GM23338 (cell line): ENCODE measurements at places on chromosomes 11 and 22.
A peak's percentile ranks its signal among the peaks of the same experiment; 100 is the strongest.

DNA sequence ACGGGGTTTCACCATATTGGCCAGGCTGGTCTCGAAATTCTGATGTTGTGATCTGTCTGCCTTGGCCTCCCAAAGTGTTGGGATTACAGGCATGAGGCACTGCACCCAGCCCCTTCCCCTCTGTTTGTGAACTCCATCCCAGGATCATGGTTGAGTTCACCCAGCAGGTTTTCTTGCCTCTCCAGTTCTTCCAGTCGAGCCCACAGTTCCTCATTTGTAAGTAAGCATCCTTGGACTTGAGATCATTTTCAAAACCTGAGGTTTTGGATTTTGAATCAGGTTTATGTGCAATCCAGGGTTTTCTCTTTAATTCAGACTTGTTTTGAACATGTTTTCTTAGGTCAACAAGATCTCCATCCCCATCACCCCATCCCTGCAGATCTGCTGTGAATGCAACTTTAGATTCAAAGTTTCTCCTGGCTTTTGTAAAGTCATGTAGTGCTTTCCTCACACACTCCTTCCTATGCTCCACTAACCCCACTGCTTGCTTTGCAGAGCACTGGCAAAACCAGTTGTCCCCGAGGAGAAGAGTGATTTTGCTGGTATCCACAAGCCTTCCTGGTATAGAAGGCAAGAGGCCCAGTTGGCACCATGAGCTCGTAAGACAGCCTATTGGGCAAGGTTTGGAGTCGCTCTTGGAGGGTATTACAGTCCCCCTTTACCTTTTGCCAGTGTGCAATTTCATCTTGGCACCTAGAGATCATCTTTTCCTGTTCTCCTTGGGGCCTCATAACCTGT, 14.7 kb upstream of the VPREB1 start:
- no peak for DNase-seq

- peak; percentile 41 for DNase-seq
Observed at GRCh38 chr22:30290342-30291057, 1.2 kb upstream of the CASTOR1 start.

DNA sequence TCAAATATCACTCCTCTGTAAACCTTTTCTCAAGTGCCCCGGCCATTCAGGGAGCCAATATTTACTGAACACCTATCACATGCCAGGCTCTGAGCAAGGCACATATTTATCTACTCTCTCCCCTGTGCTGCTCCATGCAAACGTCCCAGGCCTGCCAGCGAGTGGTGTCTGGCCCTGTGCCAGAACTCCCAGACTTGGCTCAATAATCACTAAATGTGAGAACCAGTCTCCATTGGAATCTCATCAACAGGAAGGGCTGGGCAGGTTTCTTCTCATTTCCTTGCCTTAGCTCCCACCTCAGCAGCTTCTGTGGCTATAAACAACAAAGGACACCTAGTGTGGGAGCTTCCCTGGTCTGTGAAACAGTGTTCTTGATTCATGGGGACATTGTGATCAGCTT, 21.7 kb downstream of the RASSF10 start:
- DNase-seq = no peak

DNA sequence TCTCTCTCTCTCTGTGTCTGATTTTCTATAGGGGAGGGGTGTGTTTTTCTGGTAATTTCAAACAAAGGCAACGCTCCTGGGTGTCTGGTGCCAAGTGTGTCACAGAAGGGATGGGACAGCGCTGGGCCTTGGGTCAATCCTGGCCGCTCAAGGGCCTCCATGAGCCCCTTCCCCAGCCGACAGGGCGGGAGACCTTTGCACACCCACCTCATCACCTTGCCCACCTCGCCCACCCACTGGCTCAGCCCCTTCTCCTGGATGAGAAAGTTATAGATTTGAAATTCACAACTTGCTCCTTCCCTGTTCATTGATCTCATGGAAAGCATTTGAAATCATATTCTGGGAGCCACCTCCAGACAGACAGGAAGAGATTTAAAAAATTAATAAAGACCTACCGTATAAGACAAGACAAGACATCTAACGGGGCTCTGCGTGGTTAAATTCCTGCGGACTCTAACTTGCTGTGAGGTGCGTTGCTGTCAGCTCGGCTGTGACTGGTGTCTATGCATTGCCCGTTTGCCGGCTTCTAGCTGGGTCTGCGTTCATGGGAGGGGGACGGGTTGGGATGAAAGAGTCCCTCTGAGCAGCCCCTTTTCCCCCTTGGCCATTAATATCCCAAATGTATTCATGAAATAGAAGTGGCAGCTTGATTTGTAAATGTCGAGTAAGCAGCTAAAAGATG, 27.0 kb downstream of the MPPED1 start:
- no peak for DNase-seq

DNA sequence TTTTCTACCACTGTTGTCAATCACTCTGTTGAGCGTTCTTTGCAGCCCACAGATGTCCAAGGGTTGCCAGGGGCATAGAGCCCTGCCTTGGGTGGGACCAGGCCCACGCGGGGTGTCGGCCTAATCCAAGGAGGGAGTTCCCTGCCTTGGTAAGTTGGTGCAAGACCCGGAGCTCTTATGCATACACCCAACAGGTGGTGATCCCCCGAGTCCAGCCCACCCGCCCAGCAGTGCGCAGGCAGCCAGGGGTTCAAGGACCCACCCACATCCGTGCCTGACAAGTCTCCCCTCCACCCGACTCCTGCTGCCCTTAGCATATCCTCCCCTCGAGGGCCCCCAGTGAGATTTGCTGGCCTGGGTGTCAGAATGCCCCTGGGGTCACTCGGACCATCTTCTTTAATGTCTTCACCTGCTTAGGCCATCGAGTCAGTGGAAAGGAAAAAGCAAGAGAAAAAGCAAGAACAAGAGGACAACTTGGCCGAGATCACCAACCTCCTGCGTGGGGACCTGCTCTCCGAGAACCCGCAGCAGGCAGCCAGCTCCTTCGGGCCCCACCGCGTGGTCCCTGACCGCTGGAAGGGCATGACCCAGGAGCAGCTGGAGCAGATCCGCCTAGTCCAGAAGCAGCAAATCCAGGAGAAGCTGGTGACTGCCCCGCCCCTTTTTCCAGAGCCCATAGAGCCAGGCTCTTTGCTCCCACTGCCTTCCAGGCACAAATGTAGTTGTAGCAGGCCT, 12.2 kb downstream of the RIBC2 start:
- DNase-seq = no peak

- DNase-seq = peak; percentile 37
Observed at GRCh38 chr22:40637183-40638150, 948 bp upstream of the MRTFA start.

DNA sequence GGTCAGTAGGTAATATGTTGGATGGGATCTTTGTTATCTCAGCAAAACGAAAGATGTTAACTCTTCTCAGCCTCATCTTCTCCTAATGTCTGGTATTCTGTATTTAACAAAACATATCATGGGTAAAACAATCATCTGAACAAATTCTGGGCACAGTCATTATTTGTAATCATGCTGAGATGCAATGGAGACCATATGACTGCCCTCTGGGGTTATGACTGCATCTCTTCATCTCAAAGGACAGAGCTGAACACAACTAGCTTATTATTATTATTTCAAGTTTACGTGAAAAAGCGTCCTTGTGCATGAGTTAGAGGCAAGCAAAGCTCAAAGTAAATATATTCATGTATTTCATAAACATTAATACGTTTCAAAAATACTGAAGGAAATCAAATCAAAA, 29.7 kb upstream of the PSMA1 start:
- DNase-seq = no peak

DNA sequence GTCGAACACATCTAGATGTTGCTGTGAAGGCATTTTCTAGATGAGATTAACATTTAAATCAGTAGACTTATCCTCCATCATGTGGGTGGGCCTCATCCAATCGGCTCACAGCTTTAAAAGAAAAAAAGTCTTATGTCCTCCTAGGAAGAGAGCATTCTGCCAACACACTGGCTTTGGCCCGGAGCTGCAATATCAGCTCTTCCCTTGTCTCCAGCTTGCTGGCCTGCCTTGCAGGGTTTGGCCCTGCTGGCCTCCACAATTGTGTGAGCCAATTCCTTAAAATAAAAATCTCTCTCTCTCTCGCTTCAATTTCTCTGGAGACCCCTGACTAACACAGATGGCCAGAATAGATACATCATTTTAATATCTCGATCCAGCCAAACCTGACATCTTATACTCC, 13.1 kb upstream of the ABCC8 start:
- no peak for DNase-seq

- no peak for DNase-seq
Observed at GRCh38 chr11:75107187-75107586, 10.5 kb upstream of the OR2AT4 start.

GRCh38 chr11:69295079-69295994, 1.4 kb downstream of the MYEOV start:
- DNase-seq = no peak

GRCh38 chr11:126337126-126337473, 18.4 kb upstream of the ST3GAL4 start:
- no peak for DNase-seq

- DNase-seq = no peak
Observed at GRCh38 chr11:134950692-134951304, 538.8 kb upstream of the B3GAT1 start.

- DNase-seq = peak; percentile 85
Observed at GRCh38 chr11:47411884-47412746, 3.7 kb downstream of the SLC39A13 start.

DNA sequence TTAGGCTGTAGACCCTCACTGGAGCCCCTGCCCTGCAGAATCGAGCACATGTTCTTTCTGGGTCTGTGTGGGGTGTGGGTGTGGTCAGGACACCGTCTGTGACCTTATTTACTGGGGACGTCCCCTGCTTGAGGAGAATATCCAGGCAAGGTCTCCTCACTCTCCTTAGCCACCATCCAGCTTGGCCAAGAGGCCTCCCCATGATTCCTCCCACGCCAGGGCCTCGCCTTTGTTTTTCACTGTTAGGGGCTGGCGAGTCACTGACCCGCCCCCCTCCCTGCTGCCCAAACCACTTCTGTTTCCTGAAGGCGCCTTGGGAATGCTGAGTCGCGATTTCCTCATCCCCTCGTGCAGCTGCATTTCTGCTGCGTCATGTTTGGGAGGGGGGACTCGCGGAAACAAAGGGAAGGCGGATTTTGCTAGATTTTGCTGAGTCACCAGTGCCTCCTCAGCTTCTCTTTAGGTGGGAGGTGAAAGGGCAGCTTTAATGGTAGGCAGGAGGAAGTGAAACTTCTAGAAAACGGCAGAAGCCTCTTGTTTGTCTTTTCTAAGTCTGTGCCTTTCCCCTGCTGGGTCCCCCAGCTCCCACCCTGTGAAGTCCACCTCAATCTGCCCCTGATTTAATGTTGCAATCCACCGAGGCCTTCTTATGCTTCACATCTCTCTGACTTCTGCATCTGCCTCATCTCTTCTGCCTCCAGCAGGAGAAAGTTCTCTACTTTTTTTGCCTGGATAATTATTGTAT, 4.0 kb upstream of the HMOX1 start:
- peak; percentile 100 for DNase-seq

DNA sequence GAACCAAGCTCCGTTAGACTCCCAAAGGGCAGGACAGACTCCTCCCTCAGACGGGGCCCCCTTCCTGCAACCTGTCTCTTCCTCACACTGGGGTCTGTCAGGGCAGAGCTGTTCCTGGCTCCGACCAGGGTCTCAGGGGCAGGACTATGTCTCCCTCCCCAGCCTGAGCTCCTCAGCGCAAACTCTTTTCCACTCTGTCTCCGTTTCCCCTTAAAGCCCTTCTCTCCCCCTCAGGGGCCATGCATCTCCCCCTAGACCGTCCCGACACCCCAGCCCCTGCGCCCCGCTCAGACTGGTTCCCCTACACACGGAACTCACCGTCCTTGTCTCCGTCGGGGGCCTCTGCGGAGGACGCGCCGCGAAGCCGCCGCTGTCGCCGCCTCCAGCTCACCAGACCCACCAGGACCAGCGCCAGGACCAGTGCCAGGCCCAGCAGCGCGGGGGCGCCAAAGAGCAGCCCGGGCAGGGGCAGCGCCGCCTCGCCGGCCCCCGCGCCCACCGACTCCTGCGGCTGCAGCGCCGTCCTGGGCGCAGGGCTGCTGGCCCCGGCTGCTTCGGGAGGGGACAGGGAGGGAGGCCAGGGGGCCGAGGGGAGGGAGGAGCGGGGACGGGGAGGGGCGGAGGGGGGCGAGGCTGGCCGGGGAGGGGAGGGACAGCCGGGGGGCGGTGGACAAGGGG, 684 bp downstream of the TNFRSF13C start:
- DNase-seq = peak; percentile 89

GRCh38 chr22:49881856-49882255, 28.2 kb downstream of the ZBED4 start:
- no peak for DNase-seq

- DNase-seq = no peak
Observed at GRCh38 chr11:69055598-69056516, 7.1 kb downstream of the TPCN2 start.

DNA sequence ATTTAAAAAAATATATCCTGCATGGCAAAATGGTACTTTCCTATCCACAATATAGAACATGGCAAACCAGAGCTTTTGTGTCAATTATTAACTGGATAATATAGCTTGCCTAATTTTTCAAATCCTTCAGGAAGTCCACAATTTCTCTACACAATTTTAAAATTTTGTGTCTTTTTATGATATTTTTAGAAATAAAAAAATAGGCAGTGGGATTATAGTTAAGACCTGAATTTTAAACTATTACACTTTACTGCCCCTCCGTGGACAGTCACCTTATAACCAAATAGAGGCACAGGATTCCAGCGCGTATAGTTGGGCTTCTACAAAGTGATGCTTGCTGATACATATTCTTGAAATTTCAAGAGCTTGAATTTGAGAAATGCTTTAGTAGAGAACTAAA, 2.1 kb upstream of the DMC1 start:
- peak; percentile 70 for DNase-seq

DNA sequence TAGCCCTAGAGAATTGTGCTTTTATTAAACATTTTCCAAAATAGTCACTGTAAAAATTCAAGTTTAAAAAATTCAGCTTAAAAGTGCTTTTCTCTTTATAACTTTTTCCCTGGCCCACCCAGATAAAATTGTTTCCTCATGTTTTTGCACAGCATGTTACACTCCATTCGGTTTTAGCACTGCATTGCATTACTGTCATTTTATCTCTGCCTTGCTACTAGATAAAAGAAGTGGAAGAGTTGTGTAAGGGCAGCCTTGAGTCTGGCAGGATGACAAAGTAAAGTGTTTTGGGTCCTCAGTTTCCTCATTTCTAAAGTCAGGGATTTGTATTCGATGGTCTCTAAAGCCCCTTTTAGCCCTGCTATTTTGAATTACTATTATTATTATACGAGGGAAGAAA, 99.8 kb downstream of the ATM start:
- DNase-seq = no peak

- peak; percentile 38 for DNase-seq
Observed at GRCh38 chr22:22520020-22520656, at the start of gene ZNF280A. TSS of gene ZNF280A (minus strand) at chr22:22520270. CDS start at chr22:22515630, 4,640 bp downstream.

GRCh38 chr22:49995041-49995360, 17.6 kb downstream of the IL17REL start:
- no peak for DNase-seq

DNA sequence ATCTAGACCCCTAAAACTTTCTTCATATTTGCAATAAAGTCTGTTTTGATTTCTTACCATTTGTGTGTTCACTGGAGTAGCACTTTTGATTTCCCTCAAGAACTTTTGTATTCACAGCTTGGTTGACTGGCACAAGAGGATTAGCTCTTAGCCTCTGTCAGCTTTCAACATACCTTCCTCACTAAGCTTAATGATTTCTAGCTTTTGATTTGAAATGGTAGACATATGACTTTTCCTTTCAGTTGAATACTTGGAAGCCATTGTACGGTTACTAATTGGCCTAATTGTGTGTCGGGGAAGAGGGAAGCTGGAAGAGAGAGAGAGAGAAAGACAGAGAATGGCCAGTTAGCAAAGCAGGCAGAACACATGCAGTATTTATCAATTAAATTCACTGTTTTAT, 180.5 kb downstream of the ARHGAP42 start:
- no peak for DNase-seq

- DNase-seq = no peak
Observed at GRCh38 chr11:118757876-118758399, 33.0 kb downstream of the DDX6 start.
